ENCODE measurements at places on chromosomes 11 and 22.

- no peak for DNase-seq
Observed at GRCh38 chr11:109109150-109109549, 312.8 kb upstream of the C11orf87 start.

GRCh38 chr22:20009582-20010306, 6.9 kb downstream of the ARVCF start:
- no peak for DNase-seq

DNA sequence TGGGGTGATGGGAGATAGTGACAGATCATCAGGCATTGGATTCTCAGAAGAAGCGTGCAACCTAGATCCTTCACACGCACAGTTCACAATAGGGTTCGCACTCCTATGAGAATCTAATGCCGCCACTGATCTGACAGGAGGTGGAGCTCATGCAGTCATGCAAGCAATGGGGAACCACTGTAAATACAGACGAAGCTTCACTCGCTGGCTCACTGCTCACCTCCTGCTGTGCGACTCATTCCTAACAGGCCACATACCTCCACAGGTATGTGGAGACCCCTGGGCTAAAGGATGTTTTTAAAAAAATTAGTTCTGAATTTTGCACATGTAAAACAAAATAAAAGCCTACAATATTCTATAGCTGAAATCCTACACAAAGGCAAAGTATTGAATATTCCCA, 20.5 kb upstream of the TEAD1 start:
- DNase-seq = no peak

GRCh38 chr11:1564535-1565172, 7.4 kb downstream of the DUSP8 start:
- peak; percentile 81 for DNase-seq

DNA sequence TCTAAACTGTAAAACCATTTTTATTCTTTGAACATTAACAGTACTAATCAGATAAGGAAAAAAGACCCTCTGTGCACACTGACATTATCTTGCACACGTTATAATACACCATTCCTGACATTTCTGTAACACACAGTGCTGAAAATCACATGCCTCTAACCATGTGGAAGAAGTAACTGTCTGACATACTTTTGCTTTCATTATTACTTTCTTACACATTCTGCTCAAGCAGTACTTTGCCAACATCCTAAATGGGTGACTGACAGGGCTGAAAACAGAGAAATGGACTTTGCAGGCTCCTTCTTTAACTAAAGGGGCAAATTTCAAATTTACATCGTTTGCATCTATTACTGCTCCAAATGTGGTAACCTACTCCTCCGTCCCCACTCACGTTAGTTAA, 22.8 kb upstream of the TP53AIP1 start:
- DNase-seq = no peak

DNA sequence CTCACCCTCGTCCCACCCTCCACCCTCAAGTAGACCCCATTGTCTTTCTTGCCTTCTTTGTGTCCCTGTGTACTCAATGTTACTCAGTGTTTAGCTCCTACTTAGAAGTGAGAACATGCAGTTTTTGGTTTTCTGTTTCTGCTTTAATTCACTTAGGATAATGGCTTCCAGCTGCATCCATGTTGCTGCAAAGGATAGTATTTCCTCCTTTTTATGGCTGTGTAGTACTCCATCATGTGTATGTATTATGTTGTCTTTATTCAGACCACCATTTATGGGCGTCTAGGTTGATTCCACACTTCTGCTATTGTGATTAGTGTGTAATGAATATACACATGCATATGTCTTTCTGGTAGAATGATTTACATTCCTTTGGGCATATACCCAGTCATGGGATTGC, 73.6 kb downstream of the SIK2 start:
- no peak for DNase-seq

DNA sequence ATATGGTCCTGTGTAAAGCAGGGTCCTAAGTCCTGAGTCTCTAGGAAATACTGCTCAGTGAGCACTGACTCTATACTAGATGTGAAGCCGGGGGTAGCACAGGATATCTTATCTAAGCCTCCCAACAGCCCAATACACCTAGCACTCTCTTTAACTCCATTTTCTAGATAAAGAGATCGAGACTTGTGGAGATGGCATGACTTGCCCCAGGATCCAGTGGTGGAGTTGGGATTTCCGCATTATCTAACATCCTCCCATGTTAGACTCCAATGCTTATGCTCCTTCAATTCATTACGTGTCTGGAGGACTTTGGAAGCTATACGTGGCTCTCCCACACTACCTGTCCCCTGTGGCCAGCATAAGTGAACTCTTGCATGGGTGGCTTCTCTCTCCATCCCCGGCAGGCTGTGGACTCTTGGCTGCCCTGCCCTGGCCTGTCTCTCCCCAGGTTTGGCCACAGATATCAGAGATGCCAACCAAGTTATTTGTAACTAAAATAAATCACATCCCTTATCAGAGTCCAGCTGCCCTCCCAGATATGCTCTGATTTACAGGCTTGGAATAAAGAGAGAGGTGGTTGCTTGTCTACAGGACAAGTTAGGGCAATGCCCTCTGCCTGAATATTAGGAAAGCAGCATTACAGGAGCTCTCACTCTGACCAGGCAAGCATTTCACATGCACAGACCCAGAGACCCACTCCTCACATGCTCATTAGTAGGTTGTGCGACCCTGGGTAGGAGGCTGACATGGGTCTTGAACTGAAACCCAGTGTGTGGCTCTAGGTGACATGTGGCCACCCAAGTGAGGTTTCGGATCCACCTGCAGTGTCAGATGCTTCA, 4.5 kb downstream of the CD44 start:
- DNase-seq = no peak

DNA sequence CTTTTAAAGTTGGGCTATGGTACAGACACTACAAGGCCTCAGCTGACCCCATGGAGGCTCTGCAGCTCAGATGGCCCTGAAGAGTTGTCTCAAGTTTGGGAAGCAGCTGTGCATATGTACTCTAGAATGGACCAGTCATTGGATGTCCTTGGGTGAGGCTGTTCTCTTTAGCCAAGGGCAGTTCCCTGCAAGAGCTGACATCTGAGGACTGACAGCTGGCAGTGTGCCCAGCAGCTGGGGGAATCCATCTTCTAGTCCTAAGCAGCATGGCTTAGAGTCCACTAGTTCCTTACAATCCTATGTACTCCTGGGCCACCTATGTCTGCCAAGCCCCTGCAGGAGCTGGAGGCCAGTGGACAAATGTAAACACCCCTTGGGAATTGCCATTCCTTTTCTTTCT, 76.5 kb downstream of the C11orf91 start:
- DNase-seq = no peak

DNA sequence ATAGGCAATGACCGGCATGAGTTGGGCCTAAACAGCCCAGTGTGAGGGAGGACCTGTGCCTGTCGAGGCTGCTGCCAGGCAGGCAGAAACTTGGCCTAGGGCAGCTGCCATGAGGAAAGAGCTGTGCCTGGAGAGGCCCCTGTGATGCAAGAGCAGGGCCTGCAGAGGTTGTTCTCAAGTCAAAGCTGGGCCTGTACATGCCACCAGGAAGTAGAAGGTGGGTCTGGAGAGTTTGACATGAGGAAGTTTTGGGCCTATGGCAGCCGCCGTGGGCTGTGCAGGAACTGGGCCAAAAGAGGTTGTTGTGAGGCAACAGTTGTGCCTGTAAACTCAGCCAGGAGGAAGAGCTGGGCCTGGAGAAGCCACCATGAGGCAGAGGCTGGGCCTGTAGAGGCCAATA, 43.2 kb downstream of the OR4C45 start:
- DNase-seq = no peak

GRCh38 chr11:119874660-119875238, 145.7 kb upstream of the NECTIN1 start:
- DNase-seq = no peak

DNA sequence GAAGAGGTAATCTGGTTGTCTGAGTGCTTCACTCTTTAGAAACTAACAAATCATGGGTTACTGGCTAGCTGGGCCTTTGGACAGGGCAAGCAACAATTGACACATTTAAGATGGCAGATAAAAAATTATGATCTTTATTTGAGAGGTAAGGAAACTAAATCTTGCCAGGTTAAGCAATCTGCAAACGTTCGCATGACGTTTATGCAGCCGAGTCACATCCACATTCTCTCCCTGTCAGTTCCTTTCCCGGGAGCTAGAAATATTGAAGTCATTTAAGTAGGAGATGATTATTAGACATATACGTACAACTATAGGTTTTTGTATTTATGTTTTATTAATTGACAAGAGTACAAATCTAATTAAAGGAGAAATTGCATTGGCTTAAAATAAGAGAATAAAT, 57.4 kb upstream of the RCN1 start:
- no peak for DNase-seq

GRCh38 chr11:76086743-76087635, 119.3 kb downstream of the WNT11 start:
- no peak for DNase-seq

- DNase-seq = no peak
Observed at GRCh38 chr11:68749229-68750123, 1.8 kb downstream of the TESMIN start.

- no peak for DNase-seq
Observed at GRCh38 chr22:46119729-46120419, 30.5 kb upstream of the PPARA start.

DNA sequence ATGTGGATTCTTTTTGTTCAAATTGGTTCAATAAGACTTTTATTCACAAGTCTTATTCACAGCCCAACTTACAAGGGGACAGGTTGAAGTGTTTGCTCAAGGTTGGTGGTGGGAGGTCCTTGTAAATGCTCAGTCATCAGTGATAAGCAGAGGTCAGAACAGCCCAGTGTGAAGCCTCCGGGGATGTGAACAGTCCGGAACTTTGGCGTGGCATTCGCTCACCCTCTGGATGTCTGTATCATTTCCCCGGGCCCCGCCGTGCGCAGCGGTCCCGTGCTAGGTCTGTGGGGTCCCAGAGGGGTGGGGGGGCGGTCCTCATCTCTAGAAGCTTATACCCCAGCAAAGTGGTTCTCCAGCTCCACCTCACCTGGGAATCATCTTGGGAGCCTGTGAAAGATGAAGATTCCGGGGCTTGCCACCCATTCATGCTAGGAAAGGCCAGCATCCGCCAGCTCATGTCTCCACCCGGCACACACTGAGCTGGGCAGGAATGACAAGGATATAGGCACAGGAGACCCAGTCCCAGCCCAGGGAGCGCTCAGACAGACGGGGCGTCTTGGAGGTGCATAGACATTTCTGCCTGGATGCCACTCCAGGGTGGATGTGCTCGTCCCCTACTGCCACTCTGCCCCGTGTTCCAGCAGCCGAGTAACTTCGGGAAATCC, 327.5 kb downstream of the TBC1D22A start:
- DNase-seq = no peak

GRCh38 chr11:102343809-102344208, 3.2 kb upstream of the BIRC2 start:
- DNase-seq = no peak

DNA sequence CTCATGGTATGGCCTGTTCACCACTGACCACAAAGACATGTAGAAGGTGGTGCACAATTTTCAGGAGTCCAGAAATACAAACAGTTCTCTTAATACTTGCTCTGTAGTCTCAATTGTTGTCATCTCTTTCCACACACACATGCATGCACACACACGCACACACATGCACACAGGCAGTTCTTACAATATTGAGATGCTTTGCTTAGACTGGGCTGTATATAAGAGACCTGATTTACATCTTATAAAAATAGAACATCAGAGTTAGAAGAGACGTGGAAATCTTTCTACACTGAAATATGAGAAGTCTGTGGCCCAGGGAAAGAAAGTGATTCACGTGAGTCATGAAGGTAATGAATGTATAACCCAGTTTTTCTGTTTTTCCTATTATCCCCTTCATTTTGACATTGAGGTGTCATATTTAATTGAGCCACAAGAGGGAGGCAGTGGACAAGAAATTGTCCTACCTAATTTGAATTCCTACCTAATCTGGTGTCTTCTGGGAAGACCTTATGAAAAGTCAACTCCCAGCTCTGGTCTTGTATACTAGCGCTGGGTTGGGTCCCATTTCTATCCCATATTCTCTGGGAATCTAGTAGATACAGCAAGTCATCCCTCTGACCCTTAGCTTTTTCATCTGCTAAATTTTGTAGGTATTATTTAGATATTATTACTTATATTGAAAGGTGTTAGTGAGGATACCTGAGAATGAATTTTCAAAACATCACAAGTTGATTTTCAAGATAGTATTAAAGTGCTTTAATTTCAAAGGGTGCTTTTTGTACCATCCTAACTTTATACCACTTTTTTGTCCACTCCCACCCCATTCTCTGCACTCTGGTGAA, 14.9 kb upstream of the MS4A4A start:
- no peak for DNase-seq

GRCh38 chr11:57228600-57228999, 8.4 kb downstream of the APLNR start:
- no peak for DNase-seq

GRCh38 chr22:30238661-30239487, 7.7 kb downstream of the LIF start:
- DNase-seq = peak; percentile 58

DNA sequence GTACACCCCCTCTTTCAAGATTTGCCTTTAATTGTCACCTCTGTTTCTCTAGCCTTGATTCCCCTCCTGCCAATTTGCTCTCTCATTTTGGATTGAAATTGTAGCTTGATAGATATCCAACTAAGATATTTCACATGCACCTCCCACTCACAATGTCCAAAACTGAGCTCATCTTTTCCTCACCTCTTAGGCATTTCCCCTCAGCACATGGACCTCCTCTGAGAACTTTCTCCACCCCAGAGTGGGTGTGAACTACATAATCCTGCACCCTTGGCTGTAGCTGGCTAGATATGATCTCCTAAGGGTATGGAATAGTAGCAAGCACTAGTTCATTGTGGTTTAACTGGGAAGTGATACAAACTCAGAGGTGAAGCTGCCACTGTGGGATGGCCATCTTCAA, 91.5 kb upstream of the SESN3 start:
- no peak for DNase-seq

DNA sequence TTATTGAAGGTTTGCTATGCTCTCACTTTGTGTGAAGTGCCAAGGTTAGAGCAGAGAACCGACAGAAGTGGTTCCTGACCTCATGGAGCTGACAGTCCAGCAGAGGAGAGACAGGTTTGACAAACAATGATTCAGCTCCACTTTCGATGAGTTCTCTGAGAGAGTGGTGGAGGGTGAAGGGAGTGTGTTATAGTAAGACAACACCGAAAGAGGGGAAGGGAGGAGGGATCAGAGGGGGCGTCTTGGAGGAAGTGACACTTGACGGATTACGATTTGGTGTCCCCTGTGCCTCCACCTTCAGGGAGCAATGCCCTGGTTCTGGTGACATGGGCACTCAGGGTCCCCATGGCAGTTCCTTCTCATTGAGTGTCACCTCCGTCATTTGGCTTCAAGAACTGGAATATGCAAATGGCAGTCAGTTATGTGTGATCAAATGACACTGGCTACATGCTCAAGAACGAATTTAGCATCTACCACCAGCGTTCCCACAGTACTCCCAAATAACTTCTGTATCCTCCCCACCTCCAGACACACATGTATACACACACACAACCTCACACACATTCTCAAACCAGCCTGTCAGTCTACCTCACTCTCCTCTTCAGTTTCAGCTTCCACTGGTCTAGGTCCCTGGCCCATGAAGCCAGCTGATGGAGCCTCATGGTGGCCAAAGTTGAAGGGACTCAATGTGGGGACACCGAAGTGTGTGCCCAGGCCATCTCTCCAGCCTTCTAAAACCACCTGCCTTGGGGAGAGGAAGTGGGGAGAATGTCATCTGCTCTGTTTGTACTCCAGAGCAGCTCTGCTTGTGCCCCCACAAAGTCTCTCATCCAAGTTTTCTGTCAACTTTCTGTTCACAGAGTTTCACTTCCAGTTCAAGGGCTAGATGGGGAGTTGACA, 31.4 kb upstream of the NUP160 start:
- no peak for DNase-seq
